Endothelial cell of umbilical vein (primary cell): ENCODE measurements at places on chromosomes 4 and X.

DNA sequence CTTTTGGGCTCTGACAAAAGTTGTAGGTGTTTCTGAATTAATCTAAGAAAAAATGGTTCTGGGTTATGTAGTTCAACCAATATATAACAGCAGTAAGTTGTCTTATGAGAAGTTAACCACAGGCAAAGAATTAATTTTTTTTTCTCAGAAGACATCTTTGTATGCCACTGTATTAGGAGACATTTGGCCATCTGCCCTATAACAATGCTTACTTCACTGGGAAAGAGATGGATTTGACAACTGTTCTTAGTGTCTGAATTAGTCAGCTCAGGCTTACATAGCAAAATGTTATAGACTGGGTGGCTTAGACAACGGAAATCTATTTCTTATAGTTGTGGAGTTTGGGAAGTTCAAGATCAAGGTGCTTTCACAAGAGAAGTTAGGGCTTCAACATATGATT lies 508.1 kb downstream of the STIM2 start:
- no peak for DNase-seq

DNA sequence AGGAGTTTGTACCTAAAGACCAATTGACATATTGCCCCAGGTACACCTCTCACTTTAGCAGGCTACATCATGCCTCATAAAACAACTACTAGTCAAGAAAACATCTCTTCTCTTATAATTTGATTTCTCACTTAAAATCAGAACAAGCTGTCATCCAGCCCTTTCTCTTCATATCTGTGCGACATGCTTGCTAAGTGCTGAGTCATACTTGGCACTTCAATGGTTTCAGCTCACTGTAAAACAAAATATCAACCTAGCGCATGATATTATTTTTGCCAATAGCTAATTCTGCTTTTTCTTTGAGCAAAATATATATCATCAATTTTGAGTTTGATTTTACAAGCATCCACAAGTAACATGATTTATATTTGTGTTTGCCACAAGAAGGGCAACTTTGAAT lies 27.9 kb upstream of the FUNDC1 start:
- DNase-seq = no peak

GRCh38 chr4:78032446-78032845 lies 24.7 kb upstream of the FRAS1 start:
- no peak for DNase-seq

- peak; percentile 11 for DNase-seq
Observed at GRCh38 chrX:9153300-9153699, 119.4 kb upstream of the FAM9B start.

DNA sequence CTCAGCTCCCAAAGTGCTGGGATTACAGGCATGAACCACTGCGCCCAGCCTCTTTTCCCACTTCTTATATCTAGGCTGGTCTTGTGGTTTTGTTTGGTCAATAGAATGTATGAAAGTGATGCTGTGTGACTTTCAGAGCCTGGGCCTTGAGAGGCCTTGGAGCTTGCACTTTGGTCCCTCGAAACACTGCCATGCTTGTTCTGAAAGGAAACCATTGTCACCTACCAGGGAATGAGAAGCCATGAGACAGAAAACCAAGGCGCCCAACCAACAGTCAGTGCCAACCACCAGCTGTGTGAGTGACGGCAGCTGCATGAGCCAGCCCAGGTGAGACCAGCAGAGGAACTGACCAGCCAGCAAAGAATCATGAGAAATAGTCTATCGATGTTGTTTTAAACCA lies 57.4 kb downstream of the SCD5 start:
- DNase-seq = no peak

GRCh38 chr4:7427831-7428260 lies 6.9 kb downstream of the PSAPL1 start:
- no peak for DNase-seq

- no peak for DNase-seq
Observed at GRCh38 chrX:109873983-109874382, 128.9 kb upstream of the TMEM164 start.

GRCh38 chr4:132386130-132386529 lies 763.0 kb upstream of the PCDH10 start:
- no peak for DNase-seq

DNA sequence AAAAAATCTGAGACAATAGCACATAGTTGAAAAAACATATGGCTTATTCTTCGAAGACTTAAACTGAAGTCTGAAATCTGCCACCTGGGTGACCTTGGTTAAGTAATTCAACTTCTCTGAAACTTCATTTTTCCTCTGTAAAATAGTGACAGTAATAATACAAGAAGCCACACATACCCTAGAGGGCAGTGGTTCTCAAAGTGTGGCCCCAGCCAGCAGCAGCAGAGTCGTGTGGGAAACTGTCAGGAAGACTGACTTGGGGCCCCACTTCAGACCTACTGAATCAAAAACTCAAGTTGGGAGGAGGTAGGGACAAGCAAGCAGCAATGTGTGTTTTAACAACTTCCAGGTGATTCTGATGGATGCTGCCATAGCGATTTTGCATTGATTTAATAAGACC lies 249.9 kb downstream of the HNRNPD start:
- no peak for DNase-seq

GRCh38 chr4:124868495-124868894 lies 156.0 kb upstream of the ANKRD50 start:
- DNase-seq = no peak
